ENCODE measurements at places on chromosomes 5 and 9.

DNA sequence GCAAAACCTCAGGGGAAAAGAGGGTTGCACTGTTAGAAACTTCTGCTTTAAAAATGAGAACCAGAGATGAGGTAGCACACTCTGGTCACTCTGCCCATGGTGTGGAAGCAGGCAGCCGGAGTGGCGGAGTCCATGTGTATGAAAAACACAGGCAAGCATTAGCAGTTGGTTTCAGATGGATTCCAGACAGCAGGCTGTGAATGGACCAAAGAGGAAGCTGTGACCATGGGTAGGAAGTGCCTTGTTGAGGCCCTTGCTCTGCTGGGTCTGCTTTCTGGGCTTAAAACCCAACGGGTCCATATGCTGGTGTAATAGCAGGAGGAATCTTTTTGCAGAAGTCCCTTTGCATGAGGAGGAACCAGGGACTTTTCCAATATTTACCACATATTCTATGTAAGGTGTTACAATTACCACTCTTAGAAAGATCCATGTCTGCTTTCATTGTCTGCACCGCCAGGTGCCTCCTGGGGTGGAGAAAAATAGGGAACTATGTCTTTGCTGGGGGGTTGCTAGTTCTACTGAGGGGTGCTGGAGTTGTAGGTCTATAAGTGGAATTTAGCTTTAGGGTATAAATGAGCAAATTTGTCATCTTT lies 77.0 kb downstream of the ANKRD55 start:
- DNase-seq, result peak; percentile 67

- no peak for DNase-seq
Measured at GRCh38 chr9:135209852-135210251, 122.4 kb downstream of the OLFM1 start.

GRCh38 chr5:88391116-88391515 lies 122.5 kb upstream of the TMEM161B start:
- DNase-seq, result no peak

DNA sequence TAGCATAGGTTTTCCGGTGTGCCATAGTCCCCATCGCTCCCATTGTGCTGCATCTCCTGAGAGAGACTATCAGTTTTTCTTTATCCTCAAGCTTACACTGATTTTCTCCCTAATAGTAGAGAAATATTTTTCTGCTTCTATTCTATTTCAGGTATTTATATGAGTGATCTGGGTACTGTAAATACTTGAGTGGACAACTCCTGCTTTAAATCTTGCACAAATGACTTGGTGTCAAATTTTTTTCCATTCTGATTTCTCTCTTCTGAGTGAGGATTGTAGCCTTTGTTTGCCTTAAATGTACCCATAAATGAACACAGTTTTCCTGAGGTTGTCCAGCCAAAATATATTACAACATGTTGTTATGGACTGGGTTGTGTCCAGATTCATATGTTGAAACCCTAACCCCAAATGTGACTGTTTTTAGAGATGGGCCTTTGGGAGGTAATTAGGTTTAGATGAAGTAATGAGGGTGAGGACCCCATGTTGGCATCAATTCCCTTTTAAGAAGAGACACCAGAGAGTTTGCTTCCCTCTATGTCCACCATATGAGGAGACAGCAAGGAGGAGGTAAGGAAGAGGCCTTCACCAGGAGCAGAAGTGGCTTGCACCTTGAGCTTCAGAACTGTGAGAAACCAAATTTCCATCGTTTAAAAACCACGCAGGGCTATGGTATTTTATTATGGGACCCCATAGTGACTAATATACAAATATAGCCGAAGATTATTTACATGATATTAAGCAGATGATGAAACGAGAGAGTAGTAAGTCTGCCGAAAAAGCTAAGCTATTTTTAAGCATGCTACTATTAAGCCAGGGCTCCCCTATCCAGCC lies 336.4 kb upstream of the MPDZ start:
- no peak for DNase-seq

GRCh38 chr5:138606378-138607064 lies 31.3 kb upstream of the HSPA9 start:
- DNase-seq, result no peak

DNA sequence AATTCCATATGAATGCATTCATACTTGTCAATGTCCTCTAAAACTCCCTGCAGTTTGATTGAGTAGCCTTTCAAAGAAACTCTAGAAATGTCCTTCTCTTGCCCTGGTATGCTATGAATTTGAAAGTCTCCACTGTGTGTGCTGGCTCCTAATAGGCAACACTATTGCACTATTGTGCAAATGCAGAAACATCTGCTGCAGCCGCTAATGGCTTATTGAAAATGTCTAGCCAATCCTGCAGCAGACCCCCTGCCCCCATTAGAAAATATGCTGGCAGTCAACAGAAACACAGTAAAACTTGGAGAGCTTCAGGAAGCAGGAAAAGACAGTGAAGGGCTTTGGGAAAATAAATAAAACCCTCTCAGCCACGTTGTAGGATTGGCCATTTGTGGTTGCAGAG lies 87.3 kb upstream of the GRAMD2B start:
- DNase-seq, result no peak

- DNase-seq, result no peak
Measured at GRCh38 chr5:168187614-168188013, 103.8 kb upstream of the WWC1 start.

GRCh38 chr5:7904170-7904569 lies 35.2 kb downstream of the MTRR start:
- DNase-seq, result no peak

GRCh38 chr5:131634238-131634637 lies 791 bp downstream of the RAPGEF6 start:
- no peak for DNase-seq

- no peak for DNase-seq
Measured at GRCh38 chr9:127949827-127950512, 12.3 kb upstream of the DPM2 start.

Measured in hematopoietic multipotent progenitor cell (in vitro differentiated cells).